ENCODE measurements at places on chromosomes 1 and 21.

DNA sequence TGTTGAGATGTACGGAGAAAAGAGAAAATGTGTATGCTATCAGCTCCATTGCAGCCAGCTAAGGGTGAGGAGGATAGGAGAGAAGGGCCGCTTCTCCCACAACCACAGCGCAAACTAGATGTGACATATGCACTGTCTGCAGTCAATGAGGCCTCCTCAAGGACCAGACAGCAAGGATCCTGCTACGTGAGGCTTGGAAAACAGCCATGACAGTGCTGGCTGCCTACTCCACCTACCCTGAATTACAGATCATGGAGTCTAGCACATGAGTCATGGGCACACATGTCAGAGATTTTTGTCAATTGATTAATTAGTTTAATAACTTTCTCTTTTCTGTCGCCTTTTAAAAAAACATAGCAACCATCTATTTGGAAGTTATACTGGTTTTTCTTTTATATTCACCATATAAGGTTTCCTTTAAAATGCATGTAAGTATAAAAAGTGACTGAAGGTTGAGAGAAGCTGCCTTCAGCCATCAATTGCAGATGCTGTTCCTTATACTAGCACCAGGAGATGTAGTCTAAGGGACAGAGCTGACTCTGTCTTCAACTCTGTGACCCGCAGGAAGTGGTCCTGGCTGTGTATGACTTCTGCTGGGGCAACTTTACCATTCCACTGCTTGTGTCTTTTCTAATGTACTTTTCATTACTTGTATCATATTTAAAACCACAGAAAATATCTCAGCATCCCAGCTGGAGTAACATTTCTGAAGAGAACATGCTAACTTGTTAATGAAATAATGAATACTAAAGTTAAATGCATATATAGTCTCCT is 3.1 kb downstream of the VPS26C start:
- DNase-seq: no peak

- no peak for DNase-seq
These were observed 4.5 kb upstream of the FABP3 start for GRCh38 chr1:31377364-31377863.

DNA sequence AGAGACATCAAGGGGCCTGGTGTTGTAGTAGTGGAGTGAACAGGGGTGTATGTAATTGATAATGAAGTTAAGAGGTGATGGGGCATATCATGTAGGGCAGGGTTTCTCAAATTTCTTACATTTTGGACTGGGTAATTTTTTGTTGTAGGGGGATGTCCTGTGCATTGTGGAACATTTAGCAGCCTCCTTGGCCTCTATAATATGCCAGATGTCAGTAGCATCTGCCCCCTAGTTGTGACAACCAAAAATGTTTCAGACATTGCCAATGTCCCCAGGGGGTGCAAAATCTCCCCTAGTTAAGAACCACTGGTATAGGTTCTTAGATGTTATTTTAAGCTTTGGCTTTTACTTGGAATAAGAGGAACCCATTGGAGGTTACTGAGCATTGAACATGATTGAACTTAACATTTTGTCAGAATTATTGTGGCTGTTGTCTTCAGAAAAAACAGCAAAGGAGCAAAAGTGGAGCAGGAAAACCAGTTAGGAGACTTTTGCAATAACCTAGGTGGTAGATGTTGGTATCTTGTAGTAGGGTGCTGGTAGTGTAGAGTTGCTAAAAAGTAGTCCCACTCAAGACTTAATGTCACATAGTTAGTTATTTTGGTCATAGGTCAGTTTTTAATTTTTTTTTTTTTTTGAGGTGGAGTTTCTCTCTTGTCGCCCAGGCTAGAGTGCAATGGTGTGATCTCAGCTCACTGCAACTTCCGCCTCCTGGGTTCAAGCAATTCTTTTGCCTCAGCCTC is 6.2 kb downstream of the ZNF326 start:
- DNase-seq: no peak

- DNase-seq: no peak
These were observed 75.3 kb downstream of the ST6GALNAC5 start for GRCh38 chr1:76942549-76942948.

DNA sequence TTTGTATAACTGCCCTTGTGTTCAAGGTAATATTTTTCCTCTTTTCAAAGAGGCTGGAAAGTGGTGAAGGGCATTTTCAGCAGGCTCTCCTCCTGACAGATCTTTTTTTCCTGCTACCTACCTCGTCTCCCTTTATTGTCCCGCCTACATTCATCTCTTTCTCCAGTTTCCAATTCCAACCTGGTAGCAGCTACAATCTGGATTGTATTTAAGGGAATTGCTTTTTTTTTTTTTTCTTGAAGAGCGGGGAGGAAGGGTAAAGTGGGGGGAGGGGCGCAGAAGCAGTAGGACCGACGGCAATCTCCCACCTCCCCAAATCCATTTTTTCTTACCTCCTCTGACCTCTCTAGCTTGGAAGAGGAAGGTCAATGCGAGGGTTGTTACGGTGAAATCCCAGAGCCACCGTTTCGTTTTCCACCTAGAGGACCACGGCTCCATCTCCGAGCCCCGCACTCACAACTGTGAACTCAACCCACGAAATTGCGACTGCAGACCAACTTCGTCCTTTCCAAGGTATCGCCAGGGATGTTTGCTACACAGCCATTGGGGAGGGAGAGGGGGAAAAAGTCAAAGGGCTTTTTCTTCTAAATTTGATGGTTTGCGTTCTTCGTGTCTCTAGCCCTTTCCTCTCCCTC is 464 bp downstream of the COL11A1 start:
- no peak for DNase-seq

DNA sequence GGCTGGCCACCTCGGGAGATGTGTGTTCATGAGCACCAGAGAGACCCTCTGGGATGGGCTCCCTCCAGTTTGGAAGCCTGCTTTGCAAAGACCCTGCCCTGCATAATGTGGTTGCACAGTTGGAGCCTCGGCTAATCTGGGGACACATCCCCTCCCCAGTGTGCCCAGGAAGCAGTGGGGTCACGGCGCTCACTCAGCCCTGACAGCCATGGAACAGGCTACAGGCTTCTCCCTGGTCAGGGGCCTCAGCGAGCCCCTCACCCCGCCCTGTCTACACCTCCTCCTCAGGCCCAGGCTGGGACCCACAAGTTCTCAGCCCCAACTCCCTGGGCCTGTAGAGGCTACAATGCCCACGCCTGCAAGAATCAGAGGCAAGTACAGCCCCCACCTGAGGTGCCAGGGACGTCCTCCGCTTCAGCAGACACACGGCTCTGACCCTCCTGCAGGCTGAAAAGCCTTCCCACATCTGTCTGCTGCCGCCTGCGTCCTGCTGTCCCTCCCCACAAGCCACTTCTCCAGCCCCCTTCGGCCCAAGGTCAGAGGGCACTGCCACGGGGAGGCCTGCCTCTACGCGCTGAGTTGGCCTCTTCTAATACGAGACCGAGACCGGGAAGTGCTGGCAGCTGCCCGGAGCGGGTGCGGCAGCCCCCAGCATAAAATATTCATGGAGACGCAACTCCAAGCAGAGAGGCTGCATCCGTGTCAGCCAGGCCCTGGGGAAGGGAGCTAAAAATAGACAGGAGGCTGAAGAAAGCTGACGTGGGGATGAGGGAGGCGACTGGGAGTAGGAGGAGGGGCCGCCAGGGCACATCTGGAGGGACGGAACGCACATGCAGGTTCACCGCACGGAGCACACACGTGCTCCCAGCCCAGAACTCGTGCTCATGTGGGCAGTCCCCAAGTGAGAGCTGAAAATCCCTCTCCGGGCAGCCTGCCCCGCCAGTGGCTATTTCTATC is 15.2 kb upstream of the GPR153 start:
- no peak for DNase-seq

- DNase-seq: no peak
These were observed 9.3 kb downstream of the PADI3 start for GRCh38 chr1:17258116-17258757.

DNA sequence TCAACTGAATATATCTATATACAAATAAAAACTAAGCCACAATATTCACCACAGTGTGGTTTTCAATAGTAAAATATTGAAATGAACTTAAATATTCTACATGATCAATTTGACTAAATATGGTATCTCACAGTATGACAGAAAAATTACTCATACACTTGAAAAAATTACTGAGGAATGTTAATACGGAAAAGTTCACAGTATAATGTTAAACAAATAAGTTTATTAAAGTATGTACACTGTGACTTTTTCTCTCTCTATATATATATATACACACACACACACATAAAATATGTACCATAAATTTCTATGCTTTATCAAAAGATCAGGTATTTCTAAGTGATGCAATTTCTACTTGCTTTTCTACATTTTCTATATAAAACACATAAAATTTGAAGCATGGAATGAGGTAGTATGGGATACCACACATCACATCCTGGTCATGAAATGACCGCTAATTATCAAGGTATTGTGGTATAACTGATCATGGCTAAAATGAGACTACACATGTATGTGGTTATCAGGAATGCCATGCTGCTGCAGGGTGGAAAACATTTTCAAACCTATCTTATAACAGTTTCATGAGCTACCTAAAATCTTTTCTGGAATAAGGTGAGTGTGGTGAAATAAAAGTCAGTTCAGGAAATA is 102.3 kb downstream of the CDC42BPA start:
- no peak for DNase-seq

- no peak for DNase-seq
These were observed 107.5 kb upstream of the RUNX1 start for GRCh38 chr21:35156293-35157278.

Data from upper lobe of left lung (tissue), 6 donors.